ENCODE measurements at places on chromosomes 6 and 20.

DNA sequence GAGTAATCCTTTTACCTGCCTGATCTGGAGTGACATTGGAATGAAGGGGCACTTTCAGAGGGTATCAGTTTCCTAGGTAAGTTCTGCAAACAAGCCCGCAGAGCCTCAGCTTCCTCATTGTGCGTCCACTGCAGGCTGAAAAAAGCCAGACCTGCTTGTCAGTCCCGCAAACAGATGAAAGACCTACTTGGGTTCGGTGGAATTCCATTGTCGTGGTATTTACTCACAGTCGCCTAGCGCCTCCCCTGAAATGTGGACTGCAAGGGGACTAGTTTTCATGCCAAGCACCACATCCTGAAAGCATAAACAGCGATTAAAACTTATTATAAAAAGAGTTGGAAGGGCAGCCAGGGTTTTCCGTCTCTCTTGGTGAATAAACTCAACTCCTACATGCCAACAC lies 121.5 kb downstream of the PAX1 start:
- no peak for DNase-seq

DNA sequence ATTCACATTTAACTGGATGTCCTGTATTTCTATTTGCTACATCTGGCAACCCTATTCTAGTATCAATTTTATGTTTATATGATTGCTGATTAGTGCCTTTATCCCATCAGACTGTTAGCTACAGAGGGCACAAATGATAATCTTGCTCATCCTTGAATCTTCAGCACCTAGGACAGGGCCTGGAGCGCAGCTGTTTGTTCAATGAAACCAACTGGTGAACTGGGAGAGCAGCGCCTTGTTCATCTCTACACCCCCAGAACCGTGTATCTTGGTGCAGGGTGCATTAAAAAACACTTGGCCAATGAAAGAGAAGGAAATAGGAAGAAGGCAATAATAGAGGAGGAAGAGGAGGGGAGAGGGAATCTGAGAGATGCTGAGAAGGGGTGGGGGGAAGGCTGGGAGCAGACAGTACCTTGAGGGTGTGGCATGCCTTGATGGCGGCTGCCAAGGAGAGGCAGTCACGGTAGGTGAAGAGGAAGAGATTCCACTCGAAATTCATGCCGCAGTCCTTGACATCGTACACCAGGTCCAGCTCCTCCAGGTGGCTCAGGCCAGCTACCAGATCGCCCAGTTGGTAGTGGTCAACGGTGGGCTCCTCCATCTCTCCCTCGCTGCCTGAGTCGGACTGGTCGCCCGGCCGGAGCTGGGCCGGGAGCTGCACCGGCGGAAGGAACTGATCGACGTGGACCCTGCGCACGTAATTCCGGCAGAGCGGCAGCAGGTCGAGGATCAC lies 15.5 kb downstream of the TMEM151B start:
- no peak for DNase-seq

DNA sequence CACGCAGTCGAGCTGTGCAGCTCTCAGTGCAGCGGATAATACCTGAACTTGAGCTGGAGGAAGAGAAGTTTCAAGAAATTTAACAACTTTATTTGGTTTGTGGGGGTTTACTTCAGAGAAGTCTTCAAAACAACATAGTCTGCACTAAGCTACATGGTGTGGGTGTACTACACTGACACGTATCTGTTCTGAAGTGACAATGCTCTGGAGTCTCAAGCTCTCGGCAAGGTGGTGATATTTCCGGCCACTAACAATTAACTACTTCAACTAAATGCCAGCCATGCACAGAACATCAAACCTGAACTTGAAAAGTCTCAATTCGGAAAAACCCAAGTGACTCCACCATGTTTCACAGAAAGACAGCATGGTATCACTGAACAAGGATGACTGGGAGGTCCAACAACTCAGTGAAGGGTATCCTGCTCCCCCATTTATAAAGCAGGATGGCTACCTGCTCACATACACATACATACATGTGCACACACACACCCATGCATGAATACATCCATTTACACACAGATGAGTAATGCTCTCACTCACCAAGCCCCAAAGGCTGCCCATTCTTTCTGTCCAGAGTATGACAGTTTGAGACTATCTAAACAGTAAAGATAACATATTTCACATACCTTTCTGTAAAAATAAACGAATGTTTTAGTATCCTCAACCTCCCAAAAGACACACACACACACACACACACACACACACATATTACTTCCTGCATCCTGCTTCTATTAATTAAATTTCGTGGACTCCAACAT lies 15.4 kb upstream of the ANKRD60 start:
- no peak for DNase-seq

DNA sequence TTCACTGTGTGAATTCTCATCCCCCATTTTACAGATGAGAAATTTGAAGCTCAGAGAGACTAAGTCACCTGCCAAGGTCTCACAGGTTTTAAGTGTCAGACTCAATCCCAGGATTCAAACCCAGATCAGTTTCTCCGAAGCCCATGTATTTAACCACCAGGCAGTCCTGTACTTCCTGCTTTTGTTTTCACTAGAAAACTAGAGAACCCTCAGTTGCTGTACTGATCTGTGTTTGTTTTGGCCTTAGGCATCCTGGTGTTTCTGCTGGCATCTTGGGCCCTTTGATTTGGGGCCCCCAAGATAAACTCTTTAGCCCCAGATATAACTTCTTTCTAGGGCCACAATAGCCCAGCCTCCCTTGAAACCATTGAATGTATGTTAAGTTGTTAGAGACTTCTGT lies 36.5 kb downstream of the PPP1R16B start:
- DNase-seq, result no peak

GRCh38 chr20:1375515-1375914 lies 17.3 kb downstream of the FKBP1A start:
- DNase-seq, result no peak

GRCh38 chr6:6315660-6316059 lies 4.8 kb downstream of the F13A1 start:
- no peak for DNase-seq

- no peak for DNase-seq
These were observed 116.0 kb downstream of the GPR63 start for GRCh38 chr6:96721227-96721626.

- no peak for DNase-seq
These were observed 59.9 kb downstream of the HTR1B start for GRCh38 chr6:77403424-77403823.

DNA sequence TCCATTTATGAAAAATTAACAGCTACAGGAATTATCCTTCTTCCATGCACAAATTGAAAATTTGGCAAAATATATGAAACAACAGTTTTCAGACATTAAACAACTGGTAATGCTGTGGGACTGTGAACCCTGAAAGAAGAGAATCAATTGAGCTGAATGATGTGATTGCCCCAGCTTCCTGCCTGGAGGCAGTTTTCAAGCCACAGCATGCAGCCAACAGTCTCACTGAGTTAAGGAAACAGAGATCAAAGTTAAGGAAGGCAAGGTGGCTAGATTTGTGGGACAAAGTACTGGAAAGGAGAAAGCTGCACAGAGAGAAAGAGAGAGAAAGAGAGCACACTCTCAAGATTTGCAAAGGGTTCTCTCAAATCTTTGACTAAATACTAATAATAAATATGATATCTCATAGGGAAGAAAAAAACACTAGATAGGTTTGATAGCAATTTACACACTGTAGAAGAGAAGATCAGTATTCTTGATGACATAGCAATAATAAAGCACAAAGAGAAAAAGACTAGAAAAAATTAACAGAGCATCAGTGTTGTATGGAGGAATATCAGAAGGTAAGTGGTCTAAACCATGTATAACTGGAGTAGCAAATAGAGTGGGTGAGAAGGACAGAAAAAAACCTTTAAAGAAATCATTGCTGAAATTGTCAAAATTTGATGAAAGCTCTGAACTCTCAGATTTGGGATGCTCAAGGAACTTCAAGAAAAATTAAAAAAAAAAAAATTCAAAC lies 70.1 kb upstream of the CNKSR3 start:
- no peak for DNase-seq

GRCh38 chr6:167116109-167116837 lies 6.6 kb upstream of the CCR6 start:
- no peak for DNase-seq

DNA sequence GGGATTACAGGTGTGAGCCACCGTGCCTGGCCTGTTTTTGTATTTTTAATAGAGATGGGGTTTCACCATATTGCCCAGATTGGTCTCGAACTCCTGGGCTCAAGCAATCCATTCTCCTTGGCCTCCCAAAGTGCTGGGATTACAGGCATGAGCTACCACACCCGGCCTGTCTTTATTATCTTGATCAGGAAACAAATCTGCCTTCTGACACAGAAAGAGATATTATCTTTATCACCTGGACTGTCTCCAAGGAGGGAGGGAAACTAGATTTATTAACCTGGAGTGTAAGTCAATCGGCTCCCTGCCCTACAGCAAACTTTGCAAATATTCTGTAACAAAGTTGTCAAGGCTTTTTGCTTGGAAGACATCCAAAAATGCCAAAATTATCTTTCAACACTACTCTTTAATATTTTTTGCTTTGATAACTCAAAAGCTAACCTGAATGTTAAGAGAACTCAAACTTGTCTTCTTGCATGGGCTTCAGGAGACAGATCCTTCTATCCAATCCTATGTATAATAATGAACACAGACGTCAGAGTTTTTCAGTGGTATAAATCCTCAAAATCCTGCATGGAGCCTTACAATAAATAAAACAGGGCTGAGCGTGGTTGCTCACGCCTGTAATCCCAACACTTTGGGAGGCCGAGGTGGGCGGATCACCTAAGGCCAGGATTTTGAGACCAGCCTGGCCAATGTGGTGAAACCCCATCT lies 85.0 kb upstream of the LOC128125822 start:
- DNase-seq, result no peak

DNA sequence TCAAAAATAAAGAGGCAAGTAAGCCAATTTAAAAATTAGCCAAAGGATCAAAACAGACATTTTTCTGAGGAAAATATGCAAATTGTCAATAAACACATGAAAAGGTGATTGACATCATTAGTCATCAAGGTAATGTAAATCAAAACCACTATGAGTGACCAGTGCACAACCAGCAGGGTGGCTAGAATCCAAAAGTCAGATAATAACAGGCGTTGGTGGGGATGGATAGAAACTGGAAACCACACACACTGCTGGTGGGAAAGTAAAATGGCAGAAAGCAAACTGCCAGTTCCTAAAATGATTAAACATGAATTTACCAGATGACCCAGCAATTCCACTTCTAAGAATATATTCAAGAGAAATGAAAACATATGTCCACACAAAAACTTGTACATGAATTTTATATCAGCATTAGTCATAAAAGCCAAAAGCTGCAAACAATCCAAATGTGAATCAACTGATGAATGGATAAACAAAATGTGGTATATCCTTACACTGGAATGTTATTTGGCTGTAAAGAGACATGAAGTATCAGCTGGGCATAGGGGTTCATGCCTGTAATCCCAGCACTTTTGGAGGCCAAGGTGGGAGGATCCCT lies 74.8 kb upstream of the MBOAT1 start:
- DNase-seq, result no peak

- no peak for DNase-seq
These were observed 78.6 kb upstream of the CNR1 start for GRCh38 chr6:88244721-88245120.

GRCh38 chr6:141824350-141824749 lies 308.4 kb upstream of the GJE1 start:
- DNase-seq, result no peak

DNA sequence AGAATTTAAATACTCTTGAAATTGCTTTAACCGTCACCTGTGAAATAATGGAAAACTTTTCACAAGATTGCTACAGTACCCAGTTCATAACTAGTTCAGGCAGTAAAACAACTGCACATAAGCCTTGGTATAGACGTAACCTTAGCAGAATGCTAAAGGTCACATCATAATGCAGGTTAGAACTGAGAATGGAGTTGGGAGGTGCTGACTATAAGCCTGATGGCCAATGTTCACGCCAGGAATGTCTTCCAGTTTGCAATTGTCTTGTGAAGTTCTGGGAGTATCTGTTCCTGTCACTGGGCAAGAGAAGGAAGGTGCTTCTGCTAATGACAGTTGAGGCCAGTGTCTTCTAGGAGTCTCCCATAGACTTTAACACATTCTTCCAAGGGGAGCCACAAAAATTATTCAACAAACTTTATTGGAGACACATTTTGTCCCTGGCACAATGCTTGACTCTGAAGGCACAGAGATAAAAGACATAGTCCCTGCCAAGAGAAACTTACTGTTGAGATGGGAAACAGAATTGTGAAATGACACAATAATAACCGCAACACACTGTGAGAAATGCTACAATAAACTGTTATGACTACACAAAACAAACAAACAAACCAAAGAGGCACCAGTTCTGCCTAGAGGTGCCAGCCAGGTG lies 24.6 kb upstream of the CEP162 start:
- no peak for DNase-seq

- DNase-seq, result no peak
These were observed 83.0 kb downstream of the SLC22A3 start for GRCh38 chr6:160431226-160431625.

DNA sequence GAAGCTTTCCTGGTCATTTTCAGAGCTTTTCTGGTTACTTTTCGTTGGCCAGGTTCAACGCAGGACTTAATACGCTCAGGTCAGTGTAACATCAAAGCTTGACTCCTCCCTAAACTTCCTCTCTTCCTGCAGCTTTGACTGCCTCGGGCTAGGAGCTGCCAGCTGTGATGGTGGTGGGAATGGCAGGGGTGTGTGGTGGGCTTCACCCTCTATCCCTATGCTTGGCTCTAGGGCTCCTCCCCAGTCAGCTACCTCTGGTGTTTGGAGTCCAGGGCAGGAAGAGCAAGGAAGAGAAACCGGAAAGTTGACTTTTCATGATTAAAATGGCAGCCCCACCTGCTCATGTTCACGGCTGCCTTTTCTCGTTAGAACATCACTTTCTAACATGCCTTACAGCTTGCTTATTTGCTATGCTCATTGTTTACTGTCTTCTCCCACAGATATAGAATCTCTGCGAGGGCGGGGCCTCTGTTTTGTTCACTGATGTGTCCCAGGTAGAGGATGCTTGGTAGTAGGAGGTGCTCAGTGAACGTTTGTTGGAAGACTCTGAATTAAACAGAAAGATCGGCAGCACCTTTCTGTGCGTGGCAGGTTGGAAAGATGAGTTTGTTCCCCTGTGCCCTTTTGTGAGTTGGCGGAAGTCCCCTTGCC lies 16.1 kb upstream of the PPP1R14C start:
- no peak for DNase-seq

DNA sequence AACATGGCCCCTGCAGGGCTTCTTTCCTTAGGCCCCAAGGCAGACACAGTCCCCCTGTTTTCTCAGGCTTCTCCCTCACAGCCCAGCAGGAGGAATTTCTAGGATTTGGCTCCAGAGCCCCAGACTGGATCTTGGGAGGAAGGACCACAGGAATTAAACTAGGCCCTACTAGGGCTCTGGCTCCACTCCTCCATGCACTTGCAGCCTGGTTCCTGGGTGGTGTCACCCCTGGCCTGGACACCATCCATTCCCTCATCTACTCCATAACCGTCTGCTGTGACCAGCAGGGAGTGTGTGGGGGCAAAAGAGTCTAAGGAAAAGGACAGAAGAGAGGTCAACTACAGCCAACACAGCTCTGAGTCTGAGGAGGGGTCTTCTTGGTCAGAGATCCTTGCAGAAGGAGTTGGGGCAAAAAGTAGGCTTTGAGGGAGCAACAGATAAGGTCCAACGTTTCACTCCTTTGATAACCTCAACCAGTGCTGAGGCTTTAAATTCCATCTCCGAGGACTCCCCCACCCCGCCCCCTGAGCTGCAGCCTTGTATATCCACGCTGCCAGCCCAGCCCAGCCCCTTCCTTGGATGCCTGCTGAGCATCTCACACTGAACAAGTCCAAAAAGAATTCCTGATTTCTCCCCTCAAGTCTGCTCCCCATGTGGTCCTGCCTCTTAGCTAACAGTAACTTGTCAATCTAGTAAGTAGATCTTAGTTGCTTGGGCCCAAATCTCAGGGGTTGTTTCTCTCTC lies 27.9 kb upstream of the SPDEF start:
- DNase-seq, result no peak

Data from stimulated activated CD8-positive, alpha-beta memory T cell treated with anti-CD3 and anti-CD28 coated beads, Interleukin-4, amount 100 ng/mL, for 1 hour (primary cell).